ENCODE measurements at places on chromosomes 5 and 9.

- DNase-seq = no peak
These were observed 1388.3 kb upstream of the C9orf72 start for GRCh38 chr9:28961623-28962022.

- no peak for DNase-seq
These were observed 35.4 kb downstream of the PNPLA7 start for GRCh38 chr9:137514691-137515337.

DNA sequence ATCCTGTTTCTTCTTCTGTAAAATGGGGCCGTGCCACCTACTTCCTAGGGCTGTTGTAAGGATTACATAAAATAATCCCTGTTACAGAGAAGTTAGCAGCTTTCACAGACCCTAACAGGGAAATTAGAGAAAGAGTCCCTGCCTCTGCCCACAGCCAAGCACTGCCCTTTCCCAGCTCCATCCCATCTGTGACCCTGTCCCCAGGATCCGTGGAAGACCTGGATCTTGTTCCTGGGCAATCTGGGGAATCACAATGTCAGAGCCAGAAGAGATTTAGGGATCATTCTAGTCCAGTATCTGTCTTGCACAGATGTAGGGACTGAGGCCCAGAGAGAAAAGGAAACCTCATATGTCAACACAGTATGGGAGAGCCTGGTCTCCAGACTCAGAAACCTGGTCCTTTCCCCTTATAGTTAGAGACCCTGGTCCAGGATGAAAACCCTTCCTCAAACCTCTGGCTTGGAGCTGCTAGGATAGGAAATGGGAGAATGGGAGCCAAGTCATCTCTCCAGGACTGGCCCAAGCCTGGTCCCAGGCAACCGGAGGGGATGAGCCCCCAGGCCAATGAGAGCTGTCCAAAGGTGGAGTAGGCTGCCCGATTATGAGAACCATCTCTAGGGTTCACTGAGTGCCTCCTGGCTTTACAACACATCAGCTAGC, 12.5 kb downstream of the LHX6 start:
- DNase-seq = no peak

DNA sequence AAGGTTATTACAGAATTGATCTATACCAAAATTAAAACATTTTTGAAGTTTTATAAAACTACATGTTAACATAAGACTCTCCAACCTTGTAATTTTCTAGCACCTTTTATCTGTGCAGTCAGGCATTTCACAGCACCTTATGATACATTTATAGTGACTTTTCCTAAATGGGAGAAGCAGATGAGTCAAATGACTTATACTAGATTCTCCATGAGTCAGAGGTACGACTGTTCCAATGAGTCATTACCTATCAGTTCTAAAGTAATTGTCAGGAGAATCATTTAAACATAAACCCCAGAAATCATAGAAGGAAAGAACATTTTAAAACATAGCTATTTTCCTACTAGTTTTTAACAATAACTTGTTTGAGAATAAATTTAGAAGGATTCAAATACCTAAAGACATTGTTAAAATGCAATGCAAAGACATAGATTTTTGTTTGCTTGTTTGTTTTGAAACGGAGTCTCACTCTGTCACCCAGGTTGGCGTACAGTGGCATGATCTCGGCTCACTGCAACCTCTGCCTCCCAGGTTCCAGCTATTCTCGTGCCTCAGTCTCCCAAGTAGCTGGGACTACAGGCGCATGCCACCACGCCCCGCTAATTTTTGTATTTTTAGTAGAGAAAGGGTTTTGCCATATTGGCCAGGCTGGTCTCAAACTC, 34.7 kb upstream of the DMXL1 start:
- peak; percentile 45 for DNase-seq

GRCh38 chr5:150511578-150512367, 3.8 kb downstream of the NDST1 start:
- DNase-seq = no peak

DNA sequence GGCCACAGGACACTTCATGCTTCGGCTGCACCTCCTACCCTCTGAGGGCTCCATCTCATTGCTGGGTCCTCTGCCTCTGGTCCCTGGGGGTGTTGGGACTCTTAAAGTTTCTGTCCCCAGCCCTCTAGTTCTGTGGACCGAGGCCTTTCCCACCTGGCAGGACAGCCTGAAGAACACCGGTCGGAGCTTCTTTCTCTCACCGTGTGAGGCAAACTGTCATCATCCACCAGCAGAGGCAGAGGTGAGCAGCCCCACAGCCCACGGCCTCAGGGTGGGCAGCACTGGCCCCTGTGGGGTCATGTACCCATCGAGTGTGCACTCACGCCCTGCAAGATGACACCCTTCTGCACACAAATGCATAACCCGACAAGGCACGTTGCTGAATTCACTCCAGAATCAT, 49.9 kb downstream of the IRX2 start:
- no peak for DNase-seq

- DNase-seq = no peak
These were observed 1.9 kb upstream of the ERBIN start for GRCh38 chr5:65924366-65925043.

- DNase-seq = no peak
These were observed 220.2 kb downstream of the EFNA5 start for GRCh38 chr5:107450531-107450930.

- DNase-seq = no peak
These were observed 1.1 kb downstream of the OSTF1 start for GRCh38 chr9:75089373-75089766.

- no peak for DNase-seq
These were observed 469 bp upstream of the FIBCD1 start for GRCh38 chr9:130939405-130940026.

- DNase-seq = no peak
These were observed 674 bp downstream of the TSPAN17 start for GRCh38 chr5:176647843-176648473.

- DNase-seq = no peak
These were observed 7.8 kb downstream of the NOL6 start for GRCh38 chr9:33465596-33466564.

GRCh38 chr5:141637123-141637766, 448 bp downstream of the RELL2 start:
- no peak for DNase-seq

- peak; percentile 45 for DNase-seq
These were observed 79.6 kb downstream of the CSNK1A1 start for GRCh38 chr5:149471406-149472183.

DNA sequence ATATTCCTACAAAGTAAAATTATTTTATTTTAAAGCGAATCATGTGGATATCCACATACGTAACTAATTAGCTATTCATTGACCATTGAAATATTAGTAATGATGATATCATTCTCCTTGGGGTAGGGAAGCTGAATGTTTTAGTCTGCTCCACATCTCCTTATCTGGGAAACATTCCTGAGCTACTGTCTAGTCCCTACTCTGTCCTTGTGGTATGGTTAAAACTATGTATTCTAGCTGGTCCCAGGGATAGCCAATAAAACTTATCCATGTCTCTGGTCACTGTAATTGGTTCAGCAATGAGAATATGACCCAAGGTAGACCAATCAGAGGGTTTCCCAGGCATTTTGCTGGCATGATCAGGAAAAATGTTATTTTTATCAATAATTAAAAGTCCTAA, 76.0 kb upstream of the DAP start:
- no peak for DNase-seq

- no peak for DNase-seq
These were observed 110.9 kb downstream of the FOXD1 start for GRCh38 chr5:73337586-73338255.

GRCh38 chr5:139872851-139873794, 77.5 kb downstream of the PSD2 start:
- no peak for DNase-seq

GRCh38 chr5:179974946-179975712, 67.4 kb upstream of the TBC1D9B start:
- DNase-seq = no peak

GRCh38 chr9:107635803-107636174, 146.2 kb upstream of the KLF4 start:
- no peak for DNase-seq

GRCh38 chr9:136441191-136441680, 1.6 kb upstream of the INPP5E start:
- DNase-seq = no peak

DNA sequence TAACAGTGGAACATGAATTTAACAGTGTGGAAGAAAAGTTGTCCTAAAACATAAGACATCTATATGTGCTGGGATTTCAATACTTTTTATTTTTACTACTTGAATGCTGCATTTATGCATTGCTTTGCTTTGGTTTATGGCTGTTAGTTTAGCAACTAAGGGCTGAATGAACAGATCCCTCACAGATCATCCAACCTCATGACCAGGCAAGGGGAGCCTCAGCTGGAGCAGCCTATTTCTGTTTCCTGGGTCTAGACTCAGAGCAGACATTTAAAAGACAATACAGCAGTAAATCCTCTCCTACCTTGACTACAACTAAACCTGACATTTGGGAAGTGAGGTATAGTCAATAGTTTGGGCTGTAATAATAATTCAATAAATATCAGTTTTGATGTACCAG, 163.3 kb downstream of the AUH start:
- DNase-seq = no peak

- no peak for DNase-seq
These were observed 16.1 kb downstream of the MACROH2A1 start for GRCh38 chr5:135382981-135383380.

- no peak for DNase-seq
These were observed 161.7 kb upstream of the NUDT12 start for GRCh38 chr5:103724271-103724670.

GRCh38 chr5:179185256-179185940, 125.2 kb downstream of the ZNF354C start:
- DNase-seq = no peak

DNA sequence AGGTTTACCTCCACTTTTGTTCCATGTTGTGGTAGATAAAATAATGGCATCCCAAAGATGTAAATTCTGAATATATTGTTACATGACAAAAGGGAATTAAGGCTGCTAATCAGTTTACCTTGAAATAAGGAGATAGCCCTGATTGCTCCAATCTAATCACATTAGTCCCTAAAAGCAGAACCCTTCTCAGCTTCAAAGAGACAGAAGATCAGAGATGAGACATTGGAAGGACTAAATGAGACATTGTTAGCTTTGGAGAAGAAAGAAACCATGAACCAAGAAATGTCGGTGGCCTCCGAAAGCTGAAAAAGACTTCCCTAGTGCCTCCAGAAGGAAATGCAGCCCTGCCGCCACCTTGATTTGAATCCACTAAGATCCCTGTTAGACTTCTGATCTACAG, 82.8 kb upstream of the PARP8 start:
- no peak for DNase-seq

- no peak for DNase-seq
These were observed 419.4 kb downstream of the MTRR start for GRCh38 chr5:8288334-8288733.

GRCh38 chr5:56814361-56814962, 887 bp upstream of the MAP3K1 start:
- no peak for DNase-seq

DNA sequence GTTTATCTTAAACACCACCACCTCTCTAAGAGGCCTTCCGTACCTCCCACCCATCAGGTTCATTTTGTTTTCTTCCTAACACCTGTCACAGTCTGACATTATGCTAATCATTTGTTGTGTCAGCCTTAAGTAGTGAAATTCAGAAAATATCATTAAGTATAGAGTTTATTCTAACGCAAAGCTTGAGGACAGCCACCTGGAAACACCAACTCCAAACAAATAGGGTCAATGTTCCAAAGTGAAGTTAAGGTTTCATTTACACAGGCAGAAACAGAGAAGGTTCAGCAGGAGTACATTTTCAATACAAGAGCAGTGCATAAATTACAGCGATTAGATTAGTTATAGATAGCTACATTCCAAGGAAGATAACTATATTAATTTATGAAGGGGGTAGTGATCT, 1.3 kb upstream of the SMC5 start:
- DNase-seq = no peak

DNA sequence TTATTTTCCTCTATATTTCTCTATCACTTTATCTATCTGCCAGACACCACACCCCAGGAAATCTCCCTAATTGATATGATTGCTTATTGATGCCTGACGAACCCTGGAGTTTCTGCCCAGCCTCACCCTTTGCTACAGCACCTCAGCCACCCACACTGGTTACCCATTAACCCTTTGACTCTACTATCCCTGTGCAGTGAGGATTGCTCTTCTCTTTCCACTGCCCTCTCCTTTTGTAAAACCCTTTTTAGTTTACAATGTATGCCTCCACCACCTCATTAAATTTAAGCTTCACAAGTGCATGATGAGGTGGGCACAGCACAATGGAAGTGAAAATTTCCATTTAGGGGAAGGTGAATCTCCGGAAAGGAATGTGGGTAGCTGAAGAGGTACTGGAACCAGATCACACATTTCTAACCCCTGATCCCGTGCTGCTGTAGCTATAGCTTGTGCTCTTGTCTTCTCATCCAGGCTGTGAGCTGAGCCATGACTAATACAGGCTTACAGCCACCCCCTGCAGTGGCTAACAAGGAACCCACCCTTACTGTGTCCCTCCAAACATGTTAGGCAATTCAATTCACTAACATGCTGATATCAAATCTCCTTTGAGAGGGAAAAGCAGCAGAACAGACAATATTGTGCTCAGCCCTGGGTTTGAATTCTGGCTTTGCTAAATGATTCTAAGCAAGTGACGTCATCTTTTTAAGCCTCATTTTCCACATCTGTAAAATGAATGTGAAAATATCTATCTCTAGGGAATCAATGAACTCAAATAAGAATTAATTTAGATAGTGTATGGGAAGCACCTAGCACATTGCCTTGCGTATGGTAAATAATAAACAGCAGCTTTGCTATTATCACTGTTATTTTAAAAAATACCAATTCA, 186.9 kb upstream of the TRIM32 start:
- no peak for DNase-seq

GRCh38 chr5:174793076-174793475, 68.7 kb downstream of the MSX2 start:
- DNase-seq = no peak

- DNase-seq = peak; percentile 55
These were observed 51.8 kb downstream of the WDR36 start for GRCh38 chr5:111143910-111144309.

GRCh38 chr9:122402874-122403273, 32.0 kb downstream of the PTGS1 start:
- DNase-seq = no peak

GRCh38 chr5:34531751-34532360, 124.3 kb upstream of the RAI14 start:
- no peak for DNase-seq

- no peak for DNase-seq
These were observed 192.3 kb downstream of the DTWD2 start for GRCh38 chr5:118796081-118796480.

GRCh38 chr9:36730414-36730813, 157.7 kb downstream of the MELK start:
- DNase-seq = no peak

DNA sequence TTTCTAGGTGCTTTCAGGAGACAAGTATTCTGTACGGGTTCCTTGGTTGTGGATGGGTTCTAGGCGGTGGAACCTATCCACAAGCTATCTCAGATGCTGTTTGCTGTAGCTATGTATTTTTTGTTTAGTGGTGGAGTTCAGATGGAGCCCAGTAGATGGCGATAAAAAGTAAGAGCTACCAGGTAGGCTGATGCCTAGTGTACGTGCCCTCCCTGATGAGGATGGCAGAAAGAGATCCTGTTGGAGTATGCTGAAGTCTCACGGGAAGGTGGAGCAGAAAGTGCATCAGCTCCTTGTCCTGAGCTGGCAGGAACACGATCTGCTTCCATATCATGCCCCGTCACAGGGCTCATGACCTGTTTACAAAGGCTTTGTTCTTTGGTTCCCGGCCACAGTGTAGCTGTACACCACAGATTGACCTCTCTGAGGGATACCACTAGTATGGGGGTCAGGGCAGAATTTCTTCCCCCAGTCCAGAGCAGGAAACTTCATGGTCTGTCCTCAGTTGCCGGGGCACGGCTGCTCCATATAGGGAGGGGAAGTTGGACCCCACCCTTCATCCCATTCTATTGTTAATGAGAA, 12.6 kb upstream of the UGT3A2 start:
- DNase-seq = peak; percentile 19

Measured in keratinocyte (primary cell).